Stimulated activated CD8-positive, alpha-beta memory T cell treated with anti-CD3 and anti-CD28 coated beads, Interleukin-4, amount 100 ng/mL, for 4 hours (primary cell): ENCODE measurements at places on chromosomes 1 and 21.

DNA sequence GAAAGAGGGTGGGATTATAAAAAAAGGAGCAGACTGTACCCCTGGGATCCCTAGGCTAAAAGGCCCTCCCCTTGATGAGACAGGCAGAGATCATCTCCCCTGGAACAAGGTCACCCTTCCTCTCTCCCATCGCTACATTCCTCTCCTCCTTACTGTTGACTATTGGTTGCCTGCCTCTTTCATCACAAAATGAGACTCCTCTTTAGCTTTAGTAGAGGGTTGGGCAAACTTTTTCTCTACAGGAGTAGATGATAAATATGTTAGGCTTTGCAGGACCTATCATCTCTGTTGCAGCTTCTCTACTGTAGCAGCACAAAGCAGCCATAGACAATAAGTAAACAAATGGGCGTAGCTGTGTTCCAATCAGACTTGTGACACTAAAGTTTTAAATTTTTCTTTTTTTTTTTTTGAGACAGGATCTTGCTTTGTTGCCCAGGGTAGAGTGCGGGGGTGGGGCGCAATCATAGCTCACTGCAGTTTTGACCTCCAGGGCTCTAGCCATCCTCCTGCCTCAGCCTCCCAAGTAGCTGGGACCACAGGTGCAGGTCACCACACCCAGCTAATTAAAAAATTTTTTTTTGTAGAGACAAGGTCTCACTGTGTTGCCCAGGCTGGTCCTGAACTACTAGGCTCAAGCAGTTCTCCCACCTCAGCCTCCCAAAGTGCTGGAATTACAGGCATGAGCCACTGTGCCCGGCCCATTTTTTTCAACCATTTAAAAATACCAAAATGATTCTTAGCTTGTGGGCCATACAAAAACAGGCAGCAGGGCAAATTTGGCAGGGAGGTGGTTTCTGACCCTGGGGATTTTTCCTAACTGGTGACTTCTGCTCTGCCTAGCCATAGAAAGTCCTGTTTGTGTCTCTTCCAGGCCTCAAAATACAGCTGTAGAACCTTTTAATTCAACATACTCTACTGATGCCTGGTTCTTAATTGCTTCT, 15.1 kb downstream of the MCL1 start:
- no peak for DNase-seq

DNA sequence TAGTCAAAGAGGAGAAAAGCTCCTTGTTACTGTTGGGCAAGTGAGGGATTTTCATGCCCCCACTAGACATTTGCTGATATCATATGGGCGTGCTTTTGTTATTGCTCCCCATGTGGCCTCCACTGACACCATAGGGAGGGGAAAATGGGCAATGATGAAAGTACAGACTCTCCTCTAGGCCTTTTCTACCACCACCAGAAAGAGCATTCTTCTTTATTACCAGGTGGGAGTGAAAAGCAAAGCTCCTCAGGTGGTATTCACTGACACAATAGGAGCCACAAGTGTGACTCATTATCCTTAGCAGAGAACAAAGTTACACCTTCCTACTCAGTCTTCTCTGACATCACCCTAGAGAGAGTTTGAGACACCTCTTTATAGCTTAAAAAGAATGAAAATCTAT, 667.1 kb downstream of the LTN1 start:
- DNase-seq = no peak

- no peak for DNase-seq
Measured at GRCh38 chr1:59580257-59580656, 234.5 kb upstream of the HOOK1 start.

- no peak for DNase-seq
Measured at GRCh38 chr21:34819357-34819999, 150.7 kb downstream of the CLIC6 start.

DNA sequence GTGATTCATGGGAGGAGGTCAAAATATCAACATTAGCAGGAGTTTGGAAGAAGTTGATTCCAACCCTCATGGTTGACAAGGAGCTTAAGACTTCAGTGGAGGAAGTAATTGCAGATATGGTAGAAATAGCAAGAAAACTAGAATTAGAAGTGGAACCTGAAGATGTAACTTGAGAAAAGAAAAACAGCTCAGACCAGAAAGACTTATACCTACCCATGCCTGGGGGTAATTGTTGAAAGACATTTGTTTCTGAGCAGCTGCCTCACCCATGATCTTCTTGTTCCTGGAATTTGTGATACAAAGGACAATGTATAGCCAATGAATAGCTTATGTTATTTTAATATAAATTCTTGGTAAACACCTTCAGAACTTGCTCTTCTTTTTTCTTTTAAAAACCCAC, 128.6 kb downstream of the LRIG2 start:
- no peak for DNase-seq

- DNase-seq = no peak
Measured at GRCh38 chr1:88697503-88697902, 13.4 kb downstream of the PKN2 start.

GRCh38 chr1:178713259-178713658, 11.8 kb upstream of the RALGPS2 start:
- no peak for DNase-seq

GRCh38 chr1:40247655-40248054, at the start of gene TMCO2:
TMCO2 (plus strand) TSS chr1:40247937; CDS start chr1:40247994, 57 bp downstream.
- no peak for DNase-seq

DNA sequence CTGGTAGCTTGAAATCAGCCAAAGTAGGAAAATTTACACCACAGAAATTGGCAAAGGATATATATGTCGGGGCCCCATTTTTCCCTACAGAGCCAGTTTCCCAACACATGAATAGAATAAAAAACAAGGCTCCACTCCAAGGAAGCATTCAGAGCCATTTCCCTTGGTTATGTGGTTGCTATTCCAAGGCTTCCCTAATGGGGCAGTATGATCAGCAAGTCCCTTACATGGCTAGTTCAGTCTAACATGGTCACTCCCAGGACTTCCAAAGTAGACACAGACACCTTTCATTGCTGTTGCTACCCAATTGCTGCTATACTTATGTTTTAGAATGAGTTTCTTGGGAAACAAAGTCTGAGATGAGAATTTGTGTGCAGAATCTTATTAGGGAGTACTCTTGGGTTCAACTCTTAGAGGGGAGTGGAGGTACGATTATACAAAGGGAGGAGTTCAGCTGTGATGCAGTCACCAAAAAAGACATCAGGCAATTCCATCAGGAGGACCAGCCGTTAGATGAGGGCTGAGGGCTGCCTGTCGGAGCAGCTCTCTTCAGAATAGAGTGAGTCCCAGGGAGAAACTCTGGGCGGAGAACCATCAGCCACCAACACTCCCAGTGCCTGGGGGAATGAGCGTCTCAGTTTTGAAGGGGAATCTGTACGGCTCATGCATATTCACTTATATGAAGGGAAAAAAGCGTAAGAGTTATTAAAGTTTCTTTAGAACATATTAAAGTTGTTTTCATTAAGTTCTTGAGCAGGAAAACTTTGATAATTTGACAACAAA, 92.9 kb downstream of the C21orf91 start:
- no peak for DNase-seq

GRCh38 chr21:42042651-42043050, 28.5 kb upstream of the UMODL1 start:
- DNase-seq = no peak

- no peak for DNase-seq
Measured at GRCh38 chr1:156642265-156643048, 540 bp downstream of the BCAN start.

GRCh38 chr1:77504986-77505385, 177.5 kb downstream of the ZZZ3 start:
- DNase-seq = no peak

DNA sequence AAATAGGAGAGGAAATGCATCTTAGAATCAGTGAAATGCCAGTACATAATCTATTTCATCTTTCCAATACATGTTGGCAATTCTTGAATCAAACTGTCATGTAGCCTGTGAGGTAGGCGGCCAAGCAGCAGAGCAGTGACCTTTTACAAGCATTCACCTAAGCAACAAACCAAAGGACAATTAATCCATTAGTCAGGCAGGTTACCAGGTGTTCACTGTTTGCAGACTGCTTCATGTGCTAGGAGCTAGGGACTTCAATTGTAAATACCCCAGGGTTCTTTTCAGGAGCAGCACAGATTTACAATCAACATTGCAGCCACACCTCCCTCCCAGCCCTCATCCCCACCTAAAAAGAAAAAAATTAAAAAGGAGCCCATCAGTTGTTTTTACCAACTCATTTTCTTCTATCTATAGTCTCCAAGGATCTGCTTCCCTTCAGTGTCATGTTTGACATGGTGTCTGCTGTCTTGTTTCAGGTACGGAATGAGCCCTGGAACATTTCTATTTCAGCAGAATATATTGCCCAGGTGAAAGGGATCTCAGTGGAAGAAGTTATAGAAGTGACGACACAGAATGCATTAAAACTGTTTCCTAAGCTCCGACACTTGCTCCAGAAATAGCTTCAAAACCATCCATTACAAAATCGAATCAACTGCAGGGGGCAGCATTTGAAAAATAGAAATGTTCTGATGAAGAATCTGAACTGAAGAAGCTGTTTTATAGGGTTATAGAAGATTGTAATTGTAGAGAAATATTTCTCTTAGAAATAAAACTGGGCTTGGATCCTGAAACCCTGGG, 23.0 kb downstream of the TATDN3 start:
- DNase-seq = no peak

- no peak for DNase-seq
Measured at GRCh38 chr1:108199201-108199691, 897 bp downstream of the SLC25A24 start.

DNA sequence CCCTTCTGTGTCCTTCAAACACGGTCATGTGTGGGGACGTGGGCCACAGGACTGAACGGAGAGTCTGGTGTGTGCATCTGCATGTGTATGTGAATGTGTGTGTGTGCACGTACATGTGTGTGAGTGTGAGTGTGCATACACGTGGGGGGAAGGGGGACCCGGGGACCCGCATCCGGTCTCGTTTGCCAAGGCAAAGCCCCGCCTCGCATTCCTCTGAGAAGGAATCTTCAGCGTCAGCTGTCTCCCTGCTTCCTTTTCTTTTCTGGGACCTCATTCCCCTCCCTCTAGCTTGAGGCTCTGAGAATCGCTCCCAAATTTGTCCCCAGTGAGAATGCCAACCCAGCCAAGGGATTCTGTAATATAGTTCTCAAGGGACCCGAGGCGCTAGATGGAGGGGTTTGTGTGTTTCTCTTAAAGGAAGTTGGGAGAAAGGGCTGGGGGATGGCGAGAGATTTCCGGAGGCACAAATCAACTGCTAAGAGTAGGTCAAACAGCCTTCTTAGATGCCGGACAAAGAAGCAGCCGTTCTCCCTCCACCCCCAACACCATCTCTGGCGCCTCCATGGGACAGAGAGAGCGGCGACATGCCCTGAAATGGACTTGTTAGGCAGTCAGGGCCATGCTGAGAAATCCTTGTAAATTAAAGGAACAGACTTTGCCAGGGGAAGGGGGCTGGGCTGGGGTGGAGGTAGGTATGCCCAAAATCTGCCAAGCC, 6.6 kb downstream of the IFFO2 start:
- DNase-seq = no peak

GRCh38 chr1:227777646-227778045, 37.8 kb upstream of the PRSS38 start:
- DNase-seq = no peak

- no peak for DNase-seq
Measured at GRCh38 chr1:242002072-242002471, 3.2 kb upstream of the MAP1LC3C start.

DNA sequence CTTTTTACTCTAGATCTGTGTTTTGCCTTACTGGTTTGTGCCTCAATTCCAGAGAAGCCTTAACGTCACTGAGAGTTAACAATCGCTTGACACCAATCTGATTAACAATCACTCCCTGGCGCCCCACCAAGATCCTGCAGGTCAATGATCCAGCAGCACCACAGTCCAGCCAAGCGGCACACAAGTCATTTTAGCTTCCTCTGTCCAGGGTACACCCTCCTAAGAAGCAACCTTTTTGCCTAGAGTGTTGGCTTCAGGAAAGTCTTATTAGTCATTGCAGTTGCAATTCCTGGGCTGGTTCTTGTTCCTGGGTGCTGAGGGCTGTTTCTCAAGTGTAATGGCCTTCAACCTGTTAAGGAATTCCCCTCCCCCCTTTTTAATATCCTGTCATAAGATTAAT, 323.0 kb upstream of the USP25 start:
- no peak for DNase-seq

DNA sequence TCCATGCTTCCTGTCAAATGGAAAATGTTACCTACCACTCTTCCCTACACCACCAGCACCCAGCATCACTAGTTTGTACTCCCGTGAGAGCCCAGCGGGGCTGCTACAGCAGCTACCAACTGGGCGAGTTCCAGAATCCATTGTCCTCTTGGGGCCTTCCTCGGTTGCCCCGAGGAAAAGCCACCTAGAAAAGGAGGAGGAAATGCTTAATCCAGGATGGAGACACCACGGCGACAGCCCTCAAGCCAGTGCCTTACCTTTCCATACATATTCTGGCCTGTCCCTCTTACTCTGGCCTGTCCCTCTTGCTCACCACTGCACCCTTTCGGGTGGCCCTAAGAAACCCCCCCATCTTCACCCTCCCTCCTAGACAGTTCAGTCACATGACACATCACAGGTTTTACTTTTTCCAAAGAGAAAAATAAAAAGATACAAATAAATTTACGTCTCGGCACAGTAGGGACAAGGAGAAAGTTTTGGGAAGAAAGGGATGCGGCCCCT, 478 bp downstream of the RIT1 start:
- DNase-seq = no peak

- DNase-seq = no peak
Measured at GRCh38 chr1:201299968-201300367, 16.7 kb downstream of the PKP1 start.
